T-helper 22 cell (primary cell): ENCODE measurements at places on chromosomes 4 and X.

DNA sequence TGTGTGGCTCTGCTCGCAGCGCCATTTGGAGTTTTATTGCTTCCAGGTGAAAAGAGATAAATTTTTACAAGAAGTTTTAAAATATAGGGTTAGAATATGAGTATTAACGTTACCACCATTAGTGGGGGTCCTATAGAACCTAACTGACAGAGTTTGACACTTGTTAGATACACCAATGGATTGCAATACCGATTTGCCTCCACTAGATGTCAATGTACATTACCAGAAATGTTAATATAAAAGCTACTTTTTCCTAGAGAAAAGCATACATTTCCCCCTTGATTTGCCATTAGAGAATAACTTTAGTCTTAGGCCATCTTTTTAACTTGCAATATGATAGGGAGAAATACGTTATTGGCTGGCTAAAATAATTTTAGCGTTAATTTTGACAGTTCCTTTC is 108.4 kb downstream of the LINC00632 start:
- no peak for DNase-seq

DNA sequence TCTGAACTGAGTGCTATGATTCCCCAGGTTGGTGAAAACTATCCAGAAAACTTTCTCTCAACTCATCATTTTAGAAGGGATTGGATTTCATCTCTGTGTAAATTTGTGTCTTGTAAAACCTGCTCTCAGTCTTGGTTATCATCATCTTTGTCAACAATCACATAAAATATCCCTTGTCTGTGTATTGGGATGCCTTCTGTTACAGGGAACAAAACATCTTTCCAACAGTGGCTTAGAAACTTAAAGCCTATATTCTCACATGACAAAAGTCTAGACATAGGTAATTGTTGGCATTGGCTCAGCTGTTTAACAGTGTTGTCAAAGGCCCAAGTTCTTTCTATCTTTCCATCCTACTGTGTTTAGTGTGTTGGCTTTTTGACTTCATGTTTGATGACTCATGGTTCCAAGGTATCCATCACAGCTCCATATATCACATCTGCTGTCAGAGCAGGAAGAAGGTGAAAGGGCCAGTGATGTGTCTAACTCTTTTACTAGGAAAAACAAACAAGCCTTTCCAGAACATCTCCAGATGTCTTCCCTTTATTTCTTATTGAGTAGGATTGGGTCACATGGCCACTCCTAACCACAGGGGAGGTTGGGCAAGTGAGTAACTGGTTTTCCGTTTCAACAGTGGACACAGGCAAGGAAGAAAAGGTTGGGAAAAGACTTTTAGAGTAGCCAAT is 65.0 kb downstream of the PHEX start:
- no peak for DNase-seq

- DNase-seq = no peak
Observed at GRCh38 chrX:130120321-130120731, 10.0 kb upstream of the ELF4 start.

DNA sequence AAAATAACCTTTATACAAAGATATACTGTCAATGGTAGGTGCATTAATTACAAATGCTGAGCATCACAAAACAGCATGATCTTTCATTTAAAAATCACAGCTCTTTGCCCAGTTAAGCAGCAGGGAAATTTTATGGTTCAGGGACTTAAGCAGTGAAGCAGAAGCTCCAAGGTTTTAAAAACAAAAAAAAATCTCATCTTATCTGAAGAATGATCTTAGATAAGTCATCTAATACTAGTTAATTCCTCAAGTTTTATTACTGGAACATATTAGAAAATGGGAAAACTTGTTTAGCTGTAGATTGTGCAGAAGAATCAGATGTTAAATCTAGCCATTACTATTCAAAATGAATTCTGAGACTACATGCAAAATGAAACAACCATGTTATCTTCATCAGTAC is 289.9 kb downstream of the GASK1B start:
- no peak for DNase-seq

GRCh38 chr4:3655963-3656362 is 110.2 kb upstream of the ADRA2C start:
- no peak for DNase-seq

DNA sequence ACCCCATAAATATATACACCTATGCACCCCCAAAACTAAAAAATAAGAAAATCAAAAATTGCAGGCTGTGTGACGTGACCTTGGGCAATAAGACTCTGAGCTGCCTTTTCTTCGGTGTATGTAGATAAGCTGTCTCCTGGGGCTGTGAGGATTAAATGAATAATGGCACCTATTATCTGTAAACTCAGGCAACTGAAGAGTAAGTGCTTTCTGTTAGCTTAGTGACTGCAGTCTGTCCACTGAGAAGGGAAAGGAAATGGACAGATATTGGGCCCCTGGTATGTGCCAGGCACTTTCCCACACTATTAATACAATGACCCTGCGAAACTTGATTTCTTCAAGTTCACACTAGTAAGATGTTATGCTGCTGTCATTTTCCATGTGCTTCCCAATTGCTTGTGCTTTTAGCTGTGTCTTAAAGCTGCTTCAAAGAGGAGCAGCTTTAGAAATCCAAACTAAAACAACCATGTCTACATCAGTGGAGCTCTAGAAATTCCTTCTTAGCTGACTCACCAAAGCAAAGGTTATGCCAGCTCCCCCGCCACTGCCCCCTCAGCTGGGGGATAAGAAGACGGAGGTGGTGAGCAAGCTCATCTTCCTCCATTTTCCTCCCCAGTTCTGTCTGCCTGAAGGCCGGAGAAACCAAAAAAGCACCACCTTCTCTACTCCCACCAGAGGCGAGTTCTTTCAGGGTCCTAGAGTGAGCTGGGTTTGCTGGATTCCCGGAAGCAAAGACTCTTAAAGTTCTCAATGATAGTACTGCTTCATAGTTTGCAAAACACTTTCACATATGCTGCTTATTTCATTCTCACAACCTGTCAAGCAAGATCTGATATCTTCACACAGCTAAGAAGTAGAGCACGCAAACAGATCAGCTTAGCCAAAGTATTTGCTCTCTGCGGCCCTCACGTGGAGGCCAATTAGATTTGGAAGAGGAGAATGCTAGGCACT is 8.8 kb upstream of the DGAT2L6 start:
- no peak for DNase-seq

GRCh38 chr4:16023776-16024408 is 59.9 kb downstream of the PROM1 start:
- no peak for DNase-seq
